Stimulated activated CD4-positive, alpha-beta T cell treated with anti-CD3 and anti-CD28 coated beads, Interleukin-4, amount 100 ng/mL, for 4 hours (primary cell): ENCODE measurements at places on chromosomes 5 and 9.

GRCh38 chr9:135080286-135081263 is 6.9 kb upstream of the OLFM1 start:
- DNase-seq: no peak

DNA sequence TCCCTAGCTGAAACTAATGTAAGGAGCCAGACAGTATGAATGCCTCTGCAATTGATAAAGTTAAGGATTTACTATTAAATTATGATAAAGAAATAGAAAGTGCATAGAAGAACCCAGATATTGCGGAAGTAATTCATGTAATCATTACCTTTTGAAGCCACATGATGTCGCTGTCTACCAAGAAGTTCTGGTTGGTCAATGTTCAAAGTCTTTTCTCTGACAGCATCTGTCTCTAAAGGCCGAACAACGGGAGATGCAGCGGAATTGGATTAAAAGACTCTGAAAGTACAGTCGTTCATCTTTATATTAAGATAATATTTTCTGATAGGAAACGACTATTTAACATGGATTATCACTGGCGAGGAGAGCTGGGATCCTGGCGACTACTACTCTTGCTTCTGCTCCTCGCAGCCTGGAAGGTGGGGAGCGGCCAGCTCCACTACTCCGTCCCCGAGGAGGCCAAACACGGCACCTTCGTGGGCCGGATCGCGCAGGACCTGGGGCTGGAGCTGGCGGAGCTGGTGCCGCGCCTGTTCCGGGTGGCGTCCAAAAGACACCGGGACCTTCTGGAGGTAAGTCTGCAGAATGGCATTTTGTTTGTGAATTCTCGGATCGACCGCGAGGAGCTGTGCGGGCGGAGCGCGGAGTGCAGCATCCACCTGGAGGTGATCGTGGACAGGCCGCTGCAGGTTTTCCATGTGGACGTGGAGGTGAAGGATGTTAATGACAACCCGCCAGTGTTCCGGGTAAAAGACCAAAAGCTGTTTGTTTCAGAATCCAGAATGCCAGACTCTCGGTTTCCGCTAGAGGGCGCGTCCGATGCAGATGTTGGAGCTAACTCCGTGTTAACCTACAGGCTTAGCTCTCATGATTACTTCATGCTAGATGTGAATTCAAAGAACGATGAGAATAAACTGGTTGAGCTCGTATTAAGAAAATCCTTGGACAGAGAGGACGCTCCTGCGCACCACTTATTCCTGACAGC is at the start of gene PCDHA8:
Gene PCDHA8 (plus strand): TSS at position 210 of the 985 bp plus-strand sequence. CDS start 135 bp downstream, at position 345.
- DNase-seq: no peak

GRCh38 chr9:126383406-126384046 is 56.9 kb downstream of the MVB12B start:
- no peak for DNase-seq

GRCh38 chr5:122849771-122850170 is 4.4 kb downstream of the SNX24 start:
- DNase-seq: no peak
